ENCODE measurements at places on chromosomes 16 and 17.

DNA sequence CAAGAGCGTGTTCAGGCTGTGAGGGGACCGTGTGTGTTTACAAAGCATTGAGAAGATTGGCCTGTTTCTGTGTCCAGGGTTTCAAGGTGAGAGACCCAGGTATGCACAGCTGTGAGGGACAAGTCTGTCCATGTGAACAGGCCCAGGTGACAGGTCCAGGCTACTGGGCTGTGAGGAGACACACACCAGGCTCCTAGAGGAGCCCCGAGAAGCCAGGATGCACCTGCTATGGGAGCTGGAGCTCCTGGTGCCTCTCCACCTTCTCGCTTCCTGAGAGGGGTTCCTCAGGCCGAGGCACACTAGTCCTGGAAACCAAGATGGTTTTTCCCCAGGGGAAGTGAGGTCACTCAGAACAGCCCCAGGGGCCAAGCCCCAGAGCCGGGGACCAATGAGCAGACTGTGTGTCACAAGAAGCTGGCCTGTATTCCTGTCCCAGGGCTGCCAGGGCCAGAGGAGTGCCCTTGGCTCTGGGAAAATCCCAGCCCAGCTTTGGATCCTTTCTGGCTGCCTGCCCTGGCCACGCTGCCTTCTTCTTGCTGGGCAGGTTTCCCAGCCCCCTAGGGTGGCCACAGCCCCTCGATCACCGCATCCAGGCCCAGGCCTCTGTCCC, 153.4 kb upstream of the PLCG2 start:
- no peak for DNase-seq

DNA sequence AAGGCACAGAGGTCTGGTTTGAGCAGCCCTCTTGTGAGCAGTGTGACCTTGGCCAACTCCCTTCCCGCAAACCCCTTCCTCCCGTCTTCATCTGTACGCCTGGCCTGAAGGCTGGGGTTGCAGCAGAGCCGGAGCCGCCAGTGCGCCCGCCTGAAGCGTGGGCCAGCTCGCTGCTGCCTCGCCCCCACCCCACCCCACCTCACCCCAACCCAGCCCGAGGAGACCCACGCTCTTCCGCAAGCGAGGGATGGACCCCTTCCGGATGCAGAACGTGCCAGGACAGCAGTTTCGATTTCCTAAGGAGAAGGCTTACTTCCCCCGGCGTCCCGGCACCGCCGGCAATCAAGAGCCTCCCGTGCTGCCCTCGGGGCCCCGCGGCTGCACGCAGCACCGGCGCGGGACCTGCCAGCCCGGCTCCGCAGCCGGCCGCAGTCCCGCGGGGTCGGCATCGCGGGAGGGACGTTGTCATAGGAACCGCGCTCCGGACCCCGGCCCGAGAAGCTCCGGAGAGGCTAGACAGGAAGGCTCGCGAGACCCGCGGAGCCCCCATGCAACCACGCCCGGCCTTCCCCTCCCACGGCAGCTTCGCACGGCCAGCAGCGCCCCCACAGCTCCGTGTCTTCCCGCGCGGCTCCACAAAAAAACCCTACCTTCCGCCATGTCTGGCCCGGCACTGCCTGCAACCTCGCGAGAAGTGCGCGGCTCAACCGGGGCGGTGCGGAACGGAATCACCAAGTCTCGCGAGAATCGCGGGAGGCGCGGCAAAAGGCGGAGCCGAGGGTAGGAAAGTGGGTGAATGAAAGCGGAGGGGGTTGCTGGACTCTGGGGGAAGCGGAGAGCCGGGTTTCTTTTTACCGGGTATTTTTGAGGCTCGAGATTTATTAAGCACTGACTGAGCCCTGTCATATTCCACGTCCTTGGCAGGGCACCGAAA, at the start of gene ANKFY1:
TSS of gene ANKFY1 (minus strand) at position 698 of the 934 bp plus-strand sequence. CDS start at position 660, 38 bp downstream.
- DNase-seq = peak; percentile 94

GRCh38 chr17:30104575-30105339, 11.9 kb upstream of the NSRP1 start:
- DNase-seq = peak; percentile 48

DNA sequence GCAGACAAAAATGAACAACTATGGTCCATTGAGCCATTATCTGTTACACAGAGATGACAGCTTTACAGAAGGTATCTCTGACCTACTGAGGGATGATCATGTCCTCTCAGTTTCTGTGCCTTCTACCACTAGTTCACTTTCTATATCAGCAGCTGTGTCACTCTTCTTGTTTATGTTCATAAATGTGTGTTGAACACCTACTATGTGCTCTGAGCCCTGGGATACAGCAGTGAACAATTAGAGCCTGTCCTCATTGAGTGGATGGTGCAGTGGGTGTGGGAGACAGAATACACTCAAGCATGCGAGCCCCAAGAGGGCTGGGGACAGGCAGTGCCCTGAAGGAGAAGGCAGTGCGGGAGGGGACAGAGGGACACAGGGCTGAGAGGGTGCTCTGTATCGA, 92.1 kb downstream of the ABCC6 start:
- DNase-seq = no peak

GRCh38 chr16:1458336-1458976, 14.1 kb upstream of the CCDC154 start:
- peak; percentile 31 for DNase-seq

DNA sequence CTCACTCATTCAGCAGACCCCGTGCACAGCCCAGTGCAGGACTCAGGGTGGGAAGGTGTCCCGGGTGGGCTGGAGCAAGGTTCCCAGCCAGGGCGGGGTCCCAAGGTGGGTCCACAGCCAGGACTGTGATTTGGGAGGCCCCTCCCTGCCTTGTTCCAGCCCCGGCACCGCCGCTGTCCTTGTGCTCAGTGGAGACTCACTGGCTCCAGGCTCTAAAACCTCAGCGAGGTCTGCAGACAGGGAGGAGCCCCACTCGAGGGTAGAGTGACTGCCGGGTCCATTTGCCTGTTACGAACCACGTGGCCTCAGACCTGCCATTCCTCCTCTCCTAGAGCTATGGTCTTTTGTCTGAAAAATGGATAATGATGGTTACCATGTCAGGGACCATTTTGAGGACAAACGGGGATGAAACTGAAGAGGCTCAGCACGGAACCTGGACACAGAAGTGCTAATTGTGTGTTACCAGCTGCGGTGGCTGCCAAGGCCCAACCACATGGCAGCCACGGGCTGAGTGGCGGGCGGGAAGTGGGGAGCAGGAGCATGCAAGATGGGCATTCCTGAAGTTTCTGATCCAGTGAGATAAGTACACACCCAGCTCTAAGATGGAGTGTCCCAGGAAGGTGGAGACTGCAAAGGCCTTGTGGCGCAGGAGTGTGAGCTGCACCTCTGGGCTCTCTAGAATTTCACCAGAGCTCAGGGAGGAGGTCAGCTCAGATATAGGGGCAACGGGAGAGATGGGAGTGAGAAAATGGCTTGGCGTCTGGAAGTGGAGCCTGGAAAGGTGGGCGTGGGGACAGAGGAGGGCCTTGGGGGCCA, 317.6 kb downstream of the SEC14L1 start:
- no peak for DNase-seq

DNA sequence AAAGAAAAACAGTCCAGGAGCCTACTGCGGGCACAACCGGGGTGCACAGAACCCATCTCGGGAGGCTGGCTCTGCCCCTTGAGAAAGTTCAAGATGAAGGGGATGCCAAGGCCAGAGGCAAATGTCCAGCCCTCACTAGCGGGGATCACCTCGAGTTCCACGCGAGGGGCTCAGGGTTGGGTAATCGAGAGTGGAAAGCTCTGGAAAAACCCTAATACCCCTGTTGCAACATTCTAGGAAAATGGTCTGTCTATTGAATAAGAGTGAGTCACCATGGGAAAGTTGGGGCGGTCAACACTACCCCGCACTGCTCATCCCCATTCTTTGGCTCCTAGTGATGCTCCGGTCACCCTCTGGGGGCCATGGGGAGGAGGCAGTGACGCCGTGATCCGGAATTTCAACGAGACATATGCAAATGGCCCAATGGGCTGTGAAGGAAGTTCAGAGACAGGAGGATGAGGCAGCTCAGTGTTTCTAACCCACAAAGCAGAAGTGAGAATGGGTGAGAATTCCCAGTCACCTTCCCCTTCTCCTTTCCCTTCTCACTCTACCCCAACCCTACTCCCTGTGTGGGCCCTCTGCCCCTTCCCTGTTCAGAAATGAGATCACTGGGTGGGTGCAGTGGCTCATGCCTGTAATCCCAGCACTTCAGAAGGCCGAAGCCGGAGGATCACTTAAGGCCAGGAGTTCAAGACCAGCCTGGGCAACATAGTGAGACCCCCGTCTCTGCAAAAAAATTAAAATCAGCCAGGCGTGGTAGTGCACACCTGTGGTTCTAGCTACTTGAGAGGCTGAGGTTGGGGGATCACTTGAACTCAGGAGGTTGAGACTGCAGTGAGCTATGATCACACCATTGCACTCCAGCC, 22.4 kb downstream of the SOCS3 start:
- no peak for DNase-seq

DNA sequence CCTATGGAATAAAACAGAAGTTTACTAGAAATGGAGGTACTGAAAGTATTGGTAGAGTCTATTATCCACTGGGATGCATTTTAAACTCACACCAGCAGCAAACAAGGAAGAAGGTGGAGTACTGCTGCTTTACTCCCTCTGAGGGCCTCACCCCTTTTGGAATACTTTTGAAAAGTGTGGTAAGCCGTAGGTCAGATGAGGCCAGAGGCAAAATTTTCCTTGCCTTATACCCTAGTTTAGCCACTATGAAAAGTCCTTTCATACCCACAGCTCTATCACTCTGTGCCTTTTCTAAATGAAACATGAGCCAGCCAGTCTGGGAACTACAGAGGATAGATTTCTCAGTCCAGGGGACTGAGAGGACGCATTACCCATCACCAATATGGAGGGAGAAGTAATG, 14.0 kb downstream of the GDE1 start:
- DNase-seq = no peak

- no peak for DNase-seq
Observed at GRCh38 chr17:37725021-37725595, 19.8 kb downstream of the HNF1B start.

GRCh38 chr17:79085921-79086551, 11.4 kb downstream of the ENGASE start:
- no peak for DNase-seq

GRCh38 chr17:66523378-66524200, 221.2 kb downstream of the PRKCA start:
- DNase-seq = no peak

GRCh38 chr16:4976611-4977145, 18.5 kb downstream of the SEC14L5 start:
- DNase-seq = no peak

DNA sequence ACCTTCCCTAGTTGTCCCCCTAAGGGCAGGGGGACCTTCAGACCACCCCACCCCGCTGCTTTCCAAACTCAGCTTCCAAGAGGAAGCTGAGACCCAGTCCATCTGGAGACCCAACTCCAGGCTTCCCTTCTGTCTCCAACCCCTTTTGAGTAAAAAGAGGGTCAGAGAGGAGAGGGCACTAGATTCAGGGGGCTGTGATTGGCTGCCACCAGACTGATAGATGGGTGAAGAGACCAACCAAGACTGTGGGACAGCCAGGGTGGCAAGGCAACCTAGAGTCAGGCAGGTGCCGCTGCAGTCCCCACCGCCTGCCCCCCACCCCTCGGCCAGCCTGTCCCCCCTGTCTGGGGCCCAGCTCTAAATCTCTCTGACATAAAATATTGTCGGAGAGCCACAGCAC, 92.5 kb downstream of the SDK2 start:
- DNase-seq = peak; percentile 2

- DNase-seq = no peak
Observed at GRCh38 chr17:82876149-82876548, 36.3 kb upstream of the ZNF750 start.

DNA sequence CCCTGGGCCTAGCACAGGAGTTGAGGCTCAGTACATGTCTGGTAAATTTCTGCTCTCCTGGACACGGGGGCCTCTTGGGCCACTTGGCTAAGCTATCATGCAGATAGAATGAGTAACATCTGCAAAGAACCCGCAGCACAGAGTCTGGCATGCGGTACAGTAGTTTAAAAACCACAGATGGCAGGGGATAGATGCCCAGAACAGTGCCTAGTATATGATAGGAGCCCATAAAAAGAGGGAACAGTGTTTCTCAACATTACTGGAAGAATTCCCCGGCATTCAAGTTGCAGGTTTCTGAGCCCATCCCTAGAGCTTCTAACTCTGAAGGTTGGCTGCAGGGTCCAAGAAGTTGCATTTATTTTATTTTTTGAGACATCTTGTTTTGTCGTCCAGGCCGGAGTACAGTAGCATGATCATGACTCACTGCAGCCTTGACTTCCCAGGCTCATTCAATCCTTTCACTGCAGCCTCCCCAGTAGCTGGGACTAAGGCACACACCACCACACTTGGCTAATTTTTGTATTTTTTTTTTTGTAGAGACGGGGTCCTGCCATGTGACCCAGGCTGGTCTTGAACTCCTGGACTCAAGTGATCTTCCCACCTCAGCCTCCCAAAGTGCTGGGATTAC, 5.8 kb downstream of the CDIPT start:
- DNase-seq = no peak

DNA sequence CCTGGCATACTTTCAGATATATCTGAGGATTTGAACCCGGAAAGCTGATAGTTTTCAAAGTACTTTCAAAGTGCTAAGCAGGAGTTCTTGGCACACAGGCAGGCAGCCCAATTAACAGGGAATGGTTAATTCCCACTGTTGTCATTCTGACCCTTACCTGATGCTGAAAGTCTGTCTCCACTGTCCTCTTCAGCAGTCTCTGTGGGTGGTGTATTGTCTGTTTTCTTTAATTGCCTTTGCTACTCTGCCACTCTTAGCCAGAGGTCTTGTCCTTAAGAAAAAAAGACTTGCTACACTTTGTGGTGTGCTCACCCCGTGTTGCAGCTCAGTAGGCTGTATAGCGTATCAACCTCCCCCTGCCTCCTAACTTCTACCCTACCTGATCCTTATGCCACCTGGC, 63.2 kb upstream of the SLC12A3 start:
- DNase-seq = no peak

GRCh38 chr16:68071518-68071901, 13.7 kb upstream of the NFATC3 start:
- no peak for DNase-seq

DNA sequence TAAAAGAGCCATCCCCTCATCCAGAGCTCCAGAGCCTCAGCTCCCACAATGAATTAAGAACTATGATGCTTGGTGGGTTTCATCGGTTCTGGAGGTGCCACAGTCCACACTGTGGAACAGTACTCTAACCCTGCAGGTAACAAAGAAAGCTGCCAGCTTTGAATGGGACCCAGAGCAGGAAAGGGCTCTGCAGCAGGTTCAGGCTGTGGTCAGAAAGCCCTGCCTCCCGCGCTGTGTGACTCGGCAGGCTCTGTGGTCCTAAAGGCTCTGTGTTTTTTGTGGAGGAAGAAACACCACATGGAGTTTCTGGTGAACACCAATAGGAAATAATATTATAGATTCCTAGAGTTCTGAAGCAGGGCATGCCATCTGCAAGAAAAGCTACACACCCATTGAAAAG, 32.5 kb downstream of the MRPS23 start:
- no peak for DNase-seq

- DNase-seq = peak; percentile 2
Observed at GRCh38 chr17:19418251-19418992, 7.4 kb downstream of the RNF112 start.

Measured in stimulated activated CD8-positive, alpha-beta memory T cell treated with anti-CD3 and anti-CD28 coated beads, Interleukin-2, amount 100 ng/mL, for 48 hours (primary cell).